Smooth muscle cell of the pulmonary artery (primary cell): ENCODE measurements at places on chromosomes 6 and 20. TPM values are rescaled to one million over a fixed set of nuclear protein-coding genes. Genes with fewer than 3 reads are reported as not detected.

Gene ANKRD6
- total RNA-seq, result 14.9 and 24.0 TPM in 2 replicates

Gene RIPK1
- total RNA-seq, result 18.9 and 20.3 TPM in 2 replicates

Gene OTOR
- not detected in 2 replicates for total RNA-seq

Gene TMEM170B
- 1.8 and 2.2 TPM in 2 replicates for total RNA-seq

Gene RIOK1
- total RNA-seq, result 16.0 and 19.5 TPM in 2 replicates

Gene RIMS1
- 2.3 and 3.6 TPM in 2 replicates for total RNA-seq

Gene ESF1
- total RNA-seq, result 9.8 and 10.7 TPM in 2 replicates

Gene CRISP2
- not detected in 2 replicates for total RNA-seq

Gene UNC5CL
- total RNA-seq, result under 0.01 and 0.07 TPM in 2 replicates

Gene GMDS
- 9.3 and 9.8 TPM in 2 replicates for total RNA-seq

Gene SLC22A16
- not detected in 2 replicates for total RNA-seq

Gene B3GAT2
- total RNA-seq, result not detected in 2 replicates

Gene RIPOR2
- 0.40 and 2.9 TPM in 2 replicates for total RNA-seq

Gene IFNGR1
- total RNA-seq, result 63.1 and 64.3 TPM in 2 replicates

Gene IL17A
- not detected in 2 replicates for total RNA-seq

Gene ARMH2
- not detected in 2 replicates for total RNA-seq

Gene SLC22A2
- total RNA-seq, result 0.07 and 1.7 TPM in 2 replicates

Gene PAK5
- total RNA-seq, result 0.03 TPM in 1 of 2 replicates, not detected in the other

Gene FRMD1
- total RNA-seq, result not detected in 2 replicates

Gene NQO2
- 10.5 and 33.9 TPM in 2 replicates for total RNA-seq

Gene TMC2
- total RNA-seq, result not detected in 2 replicates

Gene MOXD1
- 41.5 and 73.5 TPM in 2 replicates for total RNA-seq

Gene GRIK2
- 0.89 and 2.6 TPM in 2 replicates for total RNA-seq

Gene CGAS
- total RNA-seq, result 3.3 and 4.9 TPM in 2 replicates

Gene CD93
- 0.63 and 1.6 TPM in 2 replicates for total RNA-seq

Gene STMND1
- total RNA-seq, result not detected in 2 replicates

Gene LHFPL5
- total RNA-seq, result not detected in 2 replicates

Gene LINC00237
- not detected in 2 replicates for total RNA-seq

Gene C2
- 1.7 and 4.7 TPM in 2 replicates for total RNA-seq

Gene DZANK1
- 1.1 and 1.7 TPM in 2 replicates for total RNA-seq

Gene PRICKLE4
- 0.36 TPM in 1 of 2 replicates, not detected in the other for total RNA-seq

Gene PIGT
- total RNA-seq, result 59.5 and 63.0 TPM in 2 replicates

Gene SMOC2
- 0.13 TPM in 1 of 2 replicates, not detected in the other for total RNA-seq

Gene EPHA7
- total RNA-seq, result 0.07 and 0.26 TPM in 2 replicates

Gene C6orf52
- 0.46 TPM in 1 of 2 replicates, not detected in the other for total RNA-seq

Gene WTAP
- 72.6 and 86.3 TPM in 2 replicates for total RNA-seq

Gene RING1
- 33.2 and 33.3 TPM in 2 replicates for total RNA-seq
